ENCODE measurements at places on chromosomes 13 and 19. TPM values are rescaled to one million over a fixed set of nuclear protein-coding genes. Genes with fewer than 3 reads are reported as not detected.

GRCh38 chr19:16315825-16316505, 8.7 kb upstream of the KLF2 start:
- DNase-seq = no peak

GRCh38 chr19:28541602-28542393, 671.2 kb downstream of the UQCRFS1 start:
- no peak for DNase-seq

- no peak for DNase-seq
Measured at GRCh38 chr13:34044660-34045080, 226.7 kb downstream of the RFC3 start.

DNA sequence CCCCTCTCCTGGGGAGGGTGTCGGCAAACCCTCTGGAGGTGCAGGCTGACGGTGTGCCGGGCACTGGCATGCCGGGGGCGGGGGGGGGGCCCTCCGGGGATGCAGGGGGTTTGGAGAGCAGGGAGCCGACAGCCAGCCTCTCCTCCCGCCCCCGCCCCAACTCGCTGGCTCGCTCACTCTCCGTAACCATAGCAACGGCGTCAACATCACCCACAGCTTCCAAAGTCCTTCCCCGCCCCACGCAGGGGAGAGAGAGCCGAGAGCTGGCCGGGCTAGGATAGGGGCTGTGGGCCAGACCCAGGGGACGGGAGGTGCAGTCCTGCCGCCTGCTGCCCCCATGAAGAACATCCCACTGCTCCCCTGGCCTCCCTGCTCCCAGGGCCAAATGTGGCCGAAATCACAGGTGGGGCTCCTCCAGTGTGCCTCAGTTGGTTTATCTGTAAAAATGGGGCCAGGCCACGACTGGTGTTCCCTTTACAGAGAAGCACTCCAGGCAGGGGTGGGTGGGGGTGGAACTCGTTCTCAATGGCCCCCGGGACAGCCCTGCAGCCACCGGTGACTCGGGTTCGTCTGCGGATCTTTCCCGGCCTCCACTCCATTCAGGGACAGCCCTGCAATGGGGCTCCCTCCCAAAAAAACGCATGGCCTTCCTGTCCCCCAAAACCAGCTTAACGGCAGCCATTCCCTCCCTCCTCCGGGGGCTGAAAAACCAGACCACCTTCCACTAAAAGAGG, 3.2 kb downstream of the KLF16 start:
- DNase-seq = peak; percentile 69

- DNase-seq = no peak
Measured at GRCh38 chr19:27673986-27674385, 1539.0 kb downstream of the UQCRFS1 start.

GRCh38 chr13:107091428-107091827, 523.5 kb upstream of the ARGLU1 start:
- no peak for DNase-seq

DNA sequence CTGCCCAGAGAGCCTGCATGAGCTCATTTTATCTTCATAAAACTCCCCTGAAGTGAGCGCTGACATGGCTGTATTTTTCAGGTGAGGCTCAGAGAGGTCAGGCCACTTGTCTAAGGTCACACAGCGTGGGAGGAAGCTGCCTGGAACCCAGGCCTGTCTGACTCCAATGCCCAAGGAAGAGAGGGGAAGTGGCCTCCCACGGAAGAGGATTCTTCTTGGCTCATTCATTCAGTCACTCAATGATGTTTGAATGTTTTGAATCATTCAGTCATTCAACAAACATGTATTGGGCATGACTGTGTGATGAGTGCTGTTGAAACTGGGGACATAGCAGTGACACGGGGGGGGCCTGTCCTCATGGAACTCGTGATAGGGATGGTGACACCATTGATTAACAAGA, 12.0 kb downstream of the ACTL9 start:
- no peak for DNase-seq

DNA sequence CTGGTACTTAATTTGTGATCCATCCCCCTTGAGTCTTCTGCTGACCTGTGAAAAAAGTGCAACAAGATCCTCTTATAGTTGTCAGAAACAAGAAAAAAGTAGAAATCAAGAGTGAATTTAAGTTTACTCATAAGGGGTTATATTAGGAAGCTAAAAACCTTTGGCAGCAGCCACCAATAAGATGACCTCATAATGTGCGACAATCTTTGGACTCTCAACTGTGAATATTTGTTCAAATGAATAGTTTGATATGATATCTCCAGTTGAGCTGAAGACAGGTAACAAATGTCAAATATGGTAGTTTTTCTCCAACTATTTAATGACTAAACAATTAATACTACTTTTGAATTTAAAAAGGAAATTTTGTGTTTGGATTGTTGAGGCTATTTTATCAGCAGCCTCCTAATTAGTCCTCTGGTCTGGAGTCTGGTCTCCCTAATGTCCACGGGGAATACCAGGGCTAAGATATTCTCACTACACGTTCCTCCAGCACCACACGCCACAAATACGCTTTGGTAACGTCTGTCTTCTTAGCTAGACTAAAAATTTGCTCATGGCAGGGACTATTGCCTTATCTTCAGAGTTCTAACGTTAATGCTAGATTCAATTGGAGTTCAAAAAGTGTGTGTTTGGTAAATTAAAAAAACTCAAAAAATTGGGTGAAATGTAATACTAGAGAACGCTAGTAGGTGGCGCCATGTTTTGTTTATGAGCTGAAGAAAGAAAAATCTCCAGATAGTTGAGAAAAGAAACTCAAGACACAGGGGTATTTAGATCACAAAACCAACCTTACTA, 51.0 kb upstream of the PDX1 start:
- DNase-seq = no peak

- DNase-seq = no peak
Measured at GRCh38 chr19:2114821-2115220, 18.1 kb downstream of the IZUMO4 start.

- no peak for DNase-seq
Measured at GRCh38 chr13:46909042-46909441, 12.2 kb upstream of the HTR2A start.

- DNase-seq = no peak
Measured at GRCh38 chr13:108377646-108378206, 108.2 kb downstream of the TNFSF13B start.

- DNase-seq = no peak
Measured at GRCh38 chr13:48429036-48429435, 16.1 kb upstream of the LPAR6 start.

DNA sequence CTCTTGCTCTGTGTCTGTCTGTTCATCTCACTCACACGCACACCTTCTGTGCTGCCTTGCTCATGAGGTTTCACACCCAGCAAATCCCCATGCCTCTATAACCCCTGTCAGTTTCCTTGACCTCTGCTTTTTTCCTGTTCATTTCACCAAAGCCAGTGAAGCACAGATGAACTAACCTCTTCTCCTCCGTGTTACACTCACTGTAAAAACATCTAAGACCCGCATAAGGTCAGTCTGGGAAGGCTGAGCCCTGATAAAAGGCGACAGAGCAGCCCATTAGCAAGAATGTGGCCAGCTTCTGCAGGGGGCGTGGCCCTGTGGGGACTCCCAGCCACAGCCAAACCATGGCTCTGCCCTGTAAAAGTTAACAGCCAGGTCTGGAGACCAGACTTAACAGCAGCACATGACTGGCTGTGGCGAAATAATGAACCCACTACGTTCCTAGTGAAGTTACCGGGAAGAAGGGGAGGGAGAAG, 42.8 kb upstream of the NPAS1 start:
- DNase-seq = no peak

DNA sequence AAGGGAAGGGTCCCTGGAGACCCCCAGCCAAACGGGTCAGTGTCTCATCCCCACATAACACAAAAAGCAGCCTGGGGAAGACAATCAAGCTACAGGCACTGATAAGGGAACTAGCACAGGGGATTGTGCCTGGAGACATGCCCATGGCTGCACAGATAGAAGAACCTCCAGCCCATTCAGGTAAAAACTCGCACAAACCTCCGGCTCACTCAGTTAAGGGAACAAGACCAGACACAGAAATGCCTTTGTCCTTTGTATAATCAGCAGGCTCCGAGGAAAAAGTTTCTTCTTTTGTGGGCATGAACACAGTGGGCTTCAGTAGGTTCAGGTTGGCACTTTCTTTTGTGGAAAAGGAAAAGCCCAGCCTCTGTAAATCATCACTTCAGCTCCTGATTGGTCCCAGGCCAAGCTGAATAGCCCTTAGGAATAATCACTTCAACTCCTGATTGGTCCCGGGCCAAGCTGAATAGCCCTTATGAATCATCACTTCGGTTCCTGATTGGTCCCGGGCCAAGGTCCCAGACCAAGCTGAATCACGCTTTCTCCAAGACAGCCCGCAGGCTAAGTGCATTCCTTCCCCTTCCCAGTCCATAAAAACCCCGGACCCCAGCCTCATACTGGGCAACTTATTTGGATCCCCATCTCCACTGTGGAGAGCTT, 5.0 kb upstream of the ZNF230 start:
- no peak for DNase-seq

- DNase-seq = no peak
Measured at GRCh38 chr13:32390048-32390447, 37.9 kb downstream of the N4BP2L1 start.

DNA sequence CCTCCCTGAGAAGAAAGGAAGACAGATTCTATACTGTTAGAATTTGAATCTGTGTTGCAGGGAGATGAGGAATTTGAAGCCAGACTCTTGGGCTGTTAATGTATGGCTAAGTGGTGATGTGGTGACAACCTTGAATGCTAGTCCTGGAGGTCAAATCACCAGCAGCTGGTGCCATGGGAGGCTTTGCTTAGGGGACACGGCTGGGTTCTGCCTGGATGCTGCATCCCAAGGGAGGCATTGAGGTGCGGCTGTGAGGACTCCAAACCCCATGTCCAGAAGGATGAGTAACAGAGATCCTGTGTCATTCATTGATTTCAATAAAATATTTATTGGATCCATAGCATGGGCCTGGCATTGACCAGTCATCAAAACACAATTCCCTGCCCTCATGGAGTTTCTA, 42.3 kb downstream of the RFX2 start:
- DNase-seq = no peak

DNA sequence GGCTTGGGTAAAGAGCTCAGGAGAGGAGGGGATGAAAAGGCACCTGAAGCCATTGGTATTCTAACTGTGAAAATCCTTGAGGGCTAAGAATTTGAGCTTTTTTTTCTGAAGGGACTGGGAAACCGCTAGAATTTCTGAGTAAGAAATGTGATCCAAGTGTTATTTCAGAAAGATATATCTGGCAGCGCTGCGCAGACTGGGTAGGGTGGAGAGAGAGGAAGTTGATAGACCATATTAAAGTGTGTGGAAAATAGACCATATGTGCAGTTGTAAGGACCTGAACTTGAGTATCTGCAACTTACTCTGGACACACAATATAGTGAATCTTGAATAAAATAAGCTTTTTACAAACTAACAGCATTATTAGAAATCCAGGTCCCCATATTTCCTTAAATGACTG, 427.4 kb downstream of the NDFIP2 start:
- DNase-seq = no peak

DNA sequence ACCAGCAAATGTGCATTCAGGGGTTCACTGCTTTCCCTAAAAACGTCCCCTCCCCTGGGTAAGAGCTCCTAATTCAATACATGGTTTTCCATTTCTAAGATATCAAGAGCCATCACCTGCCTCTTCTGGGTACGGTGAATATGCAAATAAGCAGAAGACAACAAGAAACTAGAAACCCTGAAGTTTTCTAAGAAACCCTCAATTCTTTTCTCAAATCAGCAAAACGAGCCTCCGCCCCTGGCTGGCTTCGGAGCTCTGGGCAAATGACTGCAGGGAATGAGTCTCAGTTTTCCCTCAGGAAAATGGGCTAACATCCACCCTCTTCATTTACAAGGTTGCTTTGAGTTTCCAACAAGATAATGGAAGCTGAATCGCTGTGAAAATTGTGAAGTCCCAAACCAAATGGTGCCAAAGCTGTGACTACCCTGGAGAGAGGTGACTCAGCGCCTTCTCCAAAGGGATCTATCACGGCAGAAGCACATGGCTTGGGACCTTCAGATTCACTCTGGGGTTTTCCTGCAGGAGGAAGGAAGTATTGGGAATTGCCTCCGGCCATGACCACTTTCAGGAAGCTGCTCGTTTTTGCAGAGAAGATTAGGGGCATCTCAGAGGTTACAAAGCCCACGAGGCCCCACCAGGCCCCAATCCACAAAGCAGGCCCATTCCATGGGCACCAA, 26.6 kb downstream of the KLF2 start:
- DNase-seq = no peak

- DNase-seq = no peak
Measured at GRCh38 chr13:42946927-42947326, 45.1 kb downstream of the EPSTI1 start.

GRCh38 chr19:11142528-11143171, 12.9 kb downstream of the SPC24 start:
- DNase-seq = peak; percentile 69

DNA sequence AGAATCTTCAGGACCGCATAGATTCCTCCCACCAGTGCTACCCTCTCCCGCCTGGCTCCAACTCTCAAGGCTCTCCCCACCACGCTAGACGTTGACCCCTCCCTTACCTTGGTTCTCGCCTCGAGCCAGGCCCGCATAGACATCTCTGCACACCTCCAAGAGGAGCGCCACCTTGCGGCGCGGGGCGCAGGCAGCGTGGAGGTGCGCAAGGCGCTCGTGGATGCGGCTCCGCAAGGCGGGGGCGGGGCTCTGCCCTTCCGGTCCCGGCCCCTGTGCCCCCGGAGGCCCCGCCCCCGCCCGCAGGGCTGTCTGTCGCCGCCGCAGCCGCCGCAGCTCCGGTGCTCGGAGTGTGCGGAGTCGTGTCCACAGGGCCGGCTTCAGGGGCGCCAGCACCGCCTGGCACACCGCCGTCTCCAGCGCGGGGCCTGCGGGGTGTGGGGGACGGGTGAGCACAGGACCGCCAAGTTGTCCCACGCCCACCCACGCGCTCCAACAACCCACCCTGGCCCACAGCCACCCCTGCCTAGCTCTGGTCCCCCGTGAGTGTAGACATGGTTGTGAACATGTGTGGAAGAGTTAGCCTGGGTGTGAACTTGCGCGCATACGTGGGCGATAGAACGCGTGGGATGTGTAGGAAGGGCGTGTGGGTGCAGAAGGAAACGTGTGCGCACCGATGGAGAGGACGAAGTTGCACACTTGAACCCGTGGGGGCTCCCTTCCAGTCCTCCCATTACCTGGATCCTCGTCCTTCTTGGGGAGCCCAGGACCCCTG, 8.1 kb downstream of the RINL start:
- peak; percentile 44 for DNase-seq

- DNase-seq = no peak
Measured at GRCh38 chr19:43300876-43301765, 31.8 kb upstream of the PSG9 start.

GRCh38 chr13:24742977-24743376, 21.0 kb upstream of the RNF17 start:
- DNase-seq = no peak

- DNase-seq = no peak
Measured at GRCh38 chr19:17797424-17798201, 2.7 kb downstream of the B3GNT3 start.

GRCh38 chr13:101697745-101698144, 245.3 kb downstream of the ITGBL1 start:
- DNase-seq = no peak

- no peak for DNase-seq
Measured at GRCh38 chr13:99265821-99266426, 7.7 kb upstream of the GPR18 start.

GRCh38 chr13:33510350-33510970, 224.9 kb upstream of the STARD13 start:
- DNase-seq = no peak

The ZSCAN4 gene
- not detected for total RNA-seq

The THSD1 gene
- total RNA-seq = 1.5 TPM

The MBD3L2 gene
- total RNA-seq = not detected

The LRRC25 gene
- total RNA-seq = 0.18 TPM

The OSCAR gene
- total RNA-seq = not detected

The COL5A3 gene
- 4.4 TPM for total RNA-seq

The RDH8 gene
- total RNA-seq = not detected

Measured in mesothelial cell of epicardium (in vitro differentiated cells).